Daoy (cell line): ENCODE measurements at places on chromosomes 1 and 21. TPM values are rescaled to one million over a fixed set of nuclear protein-coding genes. Genes with fewer than 3 reads are reported as not detected.

GRCh38 chr1:48530727-48531351 is 58.8 kb upstream of the SPATA6 start:
- peak; percentile 73 for DNase-seq

DNA sequence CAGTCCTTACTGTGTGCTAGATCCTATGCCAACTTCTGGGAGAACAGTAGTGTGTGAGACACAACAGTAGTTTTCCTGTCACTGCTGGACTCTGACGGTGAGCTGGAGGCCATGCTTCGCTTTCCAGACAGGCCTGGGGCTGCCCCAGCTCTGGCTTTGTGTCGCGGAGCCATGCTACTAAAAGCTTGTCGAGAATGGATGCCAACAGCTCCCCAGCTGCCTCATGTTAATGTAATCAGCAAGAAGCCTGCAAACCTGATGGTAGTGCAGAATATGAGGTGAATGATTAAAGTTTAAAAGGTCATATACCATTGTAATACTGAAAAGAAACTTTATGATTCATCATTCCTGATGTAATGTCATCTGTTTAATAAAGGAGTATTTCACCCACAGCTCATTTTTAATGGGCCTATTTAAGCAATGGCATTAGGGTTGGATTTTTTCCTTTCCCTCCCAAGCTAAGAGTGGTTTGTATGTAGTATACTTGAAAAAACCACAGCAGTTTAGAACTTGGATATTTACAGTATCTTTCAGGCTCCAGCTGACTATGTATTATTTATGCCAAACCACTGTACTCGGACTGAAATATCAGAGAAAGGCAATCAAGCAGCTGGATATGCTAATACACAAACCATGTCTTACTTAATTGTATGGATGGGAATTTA is 343.0 kb downstream of the NUF2 start:
- no peak for DNase-seq

The SH3BGRL3 gene
- total RNA-seq, result 50.6 and 66.8 TPM in 2 replicates

- DNase-seq, result no peak
Measured at GRCh38 chr1:197806718-197807117, 31.4 kb upstream of the DENND1B start.

GRCh38 chr1:67144696-67145095 is 9.9 kb upstream of the C1orf141 start:
- no peak for DNase-seq
